ENCODE measurements at places on chromosomes 3 and 15.
A peak's percentile ranks its signal among the peaks of the same experiment; 100 is the strongest.

DNA sequence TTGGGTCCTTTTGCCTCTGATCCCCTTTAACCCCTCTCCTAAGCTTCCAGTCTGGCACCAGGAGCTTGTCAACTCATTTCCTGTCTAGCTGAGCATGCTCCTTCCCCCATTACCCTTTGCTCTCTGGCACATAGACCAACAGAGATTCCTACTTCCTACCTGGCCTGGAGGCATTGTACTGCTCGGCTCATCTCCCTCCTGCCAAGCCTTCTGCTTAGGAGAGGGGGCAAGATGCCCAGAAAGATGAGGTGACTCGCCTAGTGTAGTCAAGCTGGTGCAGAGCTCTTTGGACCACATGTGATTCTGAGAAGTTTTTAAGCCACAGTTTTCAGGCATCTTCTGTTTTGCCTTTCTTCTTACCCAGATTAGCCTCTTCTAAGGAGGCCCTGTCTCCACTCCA, 95.4 kb downstream of the ZNF621 start:
- DNase-seq, result peak; percentile 45

- DNase-seq, result no peak
Observed at GRCh38 chr15:62727501-62727900, 315.0 kb upstream of the TPM1 start.

- DNase-seq, result no peak
Observed at GRCh38 chr3:115254492-115255196, 107.6 kb upstream of the ZBTB20 start.

GRCh38 chr15:70605606-70606410, 157.6 kb downstream of the UACA start:
- no peak for DNase-seq

DNA sequence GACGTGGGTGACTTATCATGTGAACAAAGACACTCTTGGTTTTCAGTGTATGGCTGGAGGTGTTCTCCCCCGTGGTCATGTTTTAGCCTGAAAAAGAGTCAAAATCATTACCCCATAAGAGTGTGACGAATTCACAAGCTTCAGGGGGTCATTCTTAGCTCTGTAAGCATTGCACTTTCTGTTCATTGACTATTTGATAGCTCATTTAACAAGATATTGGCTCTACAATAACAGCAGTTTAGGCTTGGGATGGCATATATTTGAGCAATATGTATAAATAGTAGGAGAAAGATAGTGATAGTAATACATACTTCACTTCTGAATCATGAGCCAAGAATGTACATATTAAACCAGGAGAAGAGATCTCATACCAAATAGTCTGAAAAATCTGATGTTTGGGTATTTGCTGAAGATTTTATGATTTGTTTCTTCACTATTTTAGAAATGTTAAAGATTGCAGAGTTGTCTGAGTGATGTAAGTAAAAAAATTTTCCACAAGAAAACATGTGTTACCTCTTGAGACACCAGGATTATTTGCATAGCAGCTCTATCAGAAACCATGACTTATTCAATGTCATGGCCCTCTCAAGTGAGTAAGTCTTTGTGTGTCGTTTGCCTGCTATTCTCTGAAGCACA, 996.0 kb downstream of the OTOL1 start:
- no peak for DNase-seq

DNA sequence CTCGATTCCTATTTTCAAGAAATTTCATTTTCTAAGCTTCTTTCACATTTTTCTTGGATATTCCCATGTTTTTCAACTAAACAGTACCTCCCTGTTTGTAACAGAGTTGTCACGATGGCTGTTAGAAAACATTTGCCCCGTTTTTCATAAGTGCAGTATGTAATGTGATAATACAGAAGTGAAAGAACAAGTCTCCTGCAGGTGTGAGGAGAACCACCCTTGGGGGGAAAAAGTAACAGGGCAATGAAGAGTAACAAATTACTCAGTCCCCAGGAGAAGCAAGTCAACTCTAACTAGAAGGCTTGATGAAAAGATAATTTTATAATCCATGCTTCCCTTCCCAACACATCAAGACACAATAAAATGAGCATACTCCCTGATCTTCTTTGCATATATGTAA, 493.3 kb downstream of the FOXP1 start:
- DNase-seq, result no peak

GRCh38 chr15:40847223-40847961, 3.5 kb downstream of the SPINT1 start:
- DNase-seq, result no peak

All from cerebellar nuclear complex (tissue), 1 donor.